ENCODE measurements at places on chromosomes 13 and 19.

- no peak for DNase-seq
Measured at GRCh38 chr13:109747524-109747923, 38.9 kb downstream of the IRS2 start.

DNA sequence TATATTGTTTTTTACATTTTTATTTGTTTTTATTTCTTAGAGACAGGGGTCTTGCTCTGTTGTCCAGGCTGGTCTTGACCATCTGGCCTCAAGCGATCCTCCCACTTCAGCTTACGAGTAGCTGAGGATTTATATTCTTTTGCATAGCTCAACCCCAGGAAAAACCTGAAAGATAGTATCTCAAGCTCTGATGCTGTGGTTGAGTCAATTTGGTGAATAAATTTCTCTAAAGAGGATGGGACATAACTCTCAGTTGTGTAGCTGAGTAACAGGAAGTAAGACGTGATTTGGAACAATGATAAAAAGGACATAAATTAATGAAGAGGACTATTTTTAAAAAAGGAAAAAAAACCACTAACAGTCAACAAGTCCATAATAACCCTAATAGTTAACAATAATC, 79.8 kb upstream of the TNFSF11 start:
- DNase-seq: no peak

DNA sequence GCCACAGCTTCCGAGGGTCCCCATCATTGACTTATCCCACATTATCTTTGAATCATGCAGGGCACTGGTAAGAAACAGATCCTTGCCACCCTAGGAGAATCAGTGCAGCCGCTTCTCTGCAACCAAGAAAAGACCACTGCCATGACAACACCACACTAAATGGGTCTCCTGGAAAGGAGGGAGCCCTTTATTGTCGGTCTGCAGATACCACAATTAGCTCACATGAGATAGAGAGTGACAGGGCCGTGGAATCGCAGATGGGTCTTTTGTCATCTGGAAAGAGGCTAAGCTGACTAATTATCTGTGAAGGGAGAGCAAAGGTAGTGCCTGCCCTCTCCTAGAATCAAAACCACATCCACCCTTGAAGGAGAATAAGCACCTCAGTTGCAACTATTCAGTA, 178.3 kb upstream of the MYO16 start:
- no peak for DNase-seq

GRCh38 chr19:48946463-48947257, 8.0 kb upstream of the BAX start:
- no peak for DNase-seq

DNA sequence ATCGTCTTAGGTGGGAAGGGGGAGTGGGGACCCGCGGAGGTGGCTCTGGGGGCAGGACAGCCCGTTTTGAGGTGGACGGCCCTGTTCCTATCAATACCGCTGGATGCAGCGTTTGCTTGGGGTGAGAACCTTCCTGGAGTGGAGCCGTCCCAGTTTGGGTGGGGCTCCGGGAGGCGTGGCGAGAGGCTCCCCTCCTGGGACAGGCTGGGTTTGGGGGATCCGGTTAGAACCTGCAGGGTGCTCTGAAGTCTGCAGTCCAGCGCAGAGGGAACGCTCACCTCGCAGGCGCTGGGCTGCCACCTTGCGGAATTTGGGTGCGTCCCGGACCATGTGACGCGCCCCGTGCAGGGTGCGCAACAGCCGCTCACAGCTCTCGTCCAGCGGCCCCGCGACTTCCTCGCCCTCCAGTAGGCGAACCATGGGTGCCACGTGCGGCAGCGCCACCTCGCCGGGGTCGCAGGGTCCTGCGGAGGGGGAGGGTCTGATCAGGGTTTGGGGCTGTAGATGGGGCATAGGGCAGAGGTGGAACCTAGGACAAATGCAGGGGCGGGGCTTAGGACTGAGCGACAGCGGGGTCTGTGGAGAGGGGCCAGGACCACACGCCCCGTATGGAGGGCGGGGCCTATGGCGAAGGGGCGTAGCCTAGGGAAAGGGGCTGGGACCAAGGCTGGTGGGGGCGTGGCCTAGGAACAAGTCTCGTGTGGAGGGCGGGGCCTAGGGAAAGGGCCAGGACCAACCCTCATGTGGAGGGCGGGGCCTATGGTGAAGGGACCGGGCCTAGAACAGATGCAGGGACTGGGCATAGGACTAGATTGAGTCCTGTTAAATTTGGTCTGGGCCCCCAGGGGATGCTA, 13.8 kb downstream of the SH2D3A start:
- DNase-seq: peak; percentile 87

DNA sequence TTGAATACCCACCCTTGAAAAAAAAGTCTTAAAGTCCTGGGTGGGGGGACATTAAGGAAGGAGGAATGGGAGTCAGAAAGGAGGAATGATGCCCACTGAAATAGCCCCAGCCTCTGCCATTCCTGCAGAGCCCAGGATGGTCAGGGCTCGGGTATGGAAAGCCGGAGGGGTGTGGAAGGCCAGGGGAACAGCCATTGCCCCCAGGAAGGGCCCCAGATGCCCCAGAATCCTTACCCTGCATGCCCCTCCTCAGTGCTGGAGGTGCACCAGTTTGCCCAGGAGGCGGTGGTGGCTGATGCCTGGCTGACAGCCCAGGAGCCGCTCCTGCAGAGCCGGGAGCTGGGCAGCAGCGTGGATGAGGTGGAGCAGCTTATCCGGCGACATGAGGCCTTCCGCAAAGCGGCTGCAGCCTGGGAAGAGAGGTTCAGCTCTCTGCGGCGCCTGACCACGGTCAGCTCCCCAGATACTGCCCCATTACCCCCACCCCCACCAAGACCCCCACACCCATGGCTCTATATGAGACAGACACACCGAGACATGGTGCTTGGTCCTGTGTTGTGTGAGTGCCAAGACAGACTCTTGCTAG, 10.7 kb upstream of the SHKBP1 start:
- no peak for DNase-seq

DNA sequence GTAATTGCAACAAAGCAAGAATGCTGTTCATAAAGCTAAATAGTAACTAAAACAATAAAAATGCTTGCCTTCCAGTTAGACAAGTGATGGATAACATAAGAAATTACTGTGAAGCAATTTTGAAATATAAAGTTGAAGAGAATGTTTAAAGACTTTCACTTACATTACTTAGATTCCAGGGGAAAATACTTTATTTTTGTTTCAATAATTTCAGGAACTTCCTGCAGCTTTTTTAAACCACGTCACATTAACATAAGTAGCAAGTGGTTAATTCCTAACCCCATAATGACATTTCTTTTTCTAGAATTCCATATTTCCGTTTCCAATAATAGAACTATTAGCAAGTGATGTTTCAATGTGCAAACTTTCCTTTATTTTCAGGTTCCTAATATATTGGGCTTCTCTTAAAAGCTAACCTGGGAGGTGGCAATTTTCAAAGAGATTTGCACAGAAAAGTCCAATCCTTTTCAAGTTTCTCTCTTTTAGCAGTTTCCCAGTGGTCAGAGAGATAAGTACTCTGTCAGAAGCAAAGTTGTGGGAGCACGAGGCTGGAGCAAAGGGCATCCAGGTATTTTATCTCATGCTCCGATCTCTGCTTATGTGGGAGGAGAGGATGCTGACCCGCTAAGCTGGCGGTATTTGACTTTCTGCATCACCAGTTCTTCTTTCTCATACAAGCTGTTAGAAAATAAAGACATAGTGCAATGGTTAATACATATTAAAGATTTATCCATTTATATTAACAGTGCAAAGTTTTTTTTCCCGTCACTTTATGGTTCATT, 1025.3 kb downstream of the EFNB2 start:
- no peak for DNase-seq

DNA sequence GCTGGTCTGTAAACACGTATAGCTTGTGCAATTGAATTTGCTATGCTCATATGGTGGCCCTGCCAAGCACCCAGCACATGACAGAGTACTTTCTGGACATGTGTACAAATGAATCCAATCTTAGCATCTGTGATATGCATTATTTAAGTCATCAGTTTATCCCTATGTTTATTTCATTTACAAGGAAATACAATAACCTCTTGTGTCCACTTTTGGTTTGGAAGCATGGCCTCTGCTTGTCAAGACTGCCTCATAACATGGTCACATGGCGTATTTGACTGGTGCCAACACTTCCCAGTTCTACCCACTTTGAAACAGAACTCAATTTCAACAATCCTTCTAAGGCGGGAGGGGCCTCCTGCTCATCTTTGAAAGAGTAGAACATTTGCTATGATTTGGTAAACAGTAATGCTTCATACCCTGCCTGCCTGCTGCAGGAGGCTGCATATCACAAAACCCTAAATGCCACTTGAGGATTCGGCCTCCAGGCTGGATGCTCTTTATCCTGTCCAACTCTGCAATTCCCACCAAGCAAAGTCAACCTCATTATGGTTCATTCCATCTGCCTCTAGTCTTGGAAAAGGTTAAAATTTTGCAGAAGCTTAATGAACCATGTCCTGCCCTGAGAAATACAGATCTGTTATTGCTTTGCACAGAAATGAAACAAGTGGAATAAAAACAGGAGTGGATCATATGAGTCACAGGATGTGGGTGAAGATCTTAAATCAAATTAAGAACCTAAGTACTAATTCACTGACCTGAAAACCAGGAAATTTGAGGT, 151.3 kb downstream of the CYSLTR2 start:
- no peak for DNase-seq

DNA sequence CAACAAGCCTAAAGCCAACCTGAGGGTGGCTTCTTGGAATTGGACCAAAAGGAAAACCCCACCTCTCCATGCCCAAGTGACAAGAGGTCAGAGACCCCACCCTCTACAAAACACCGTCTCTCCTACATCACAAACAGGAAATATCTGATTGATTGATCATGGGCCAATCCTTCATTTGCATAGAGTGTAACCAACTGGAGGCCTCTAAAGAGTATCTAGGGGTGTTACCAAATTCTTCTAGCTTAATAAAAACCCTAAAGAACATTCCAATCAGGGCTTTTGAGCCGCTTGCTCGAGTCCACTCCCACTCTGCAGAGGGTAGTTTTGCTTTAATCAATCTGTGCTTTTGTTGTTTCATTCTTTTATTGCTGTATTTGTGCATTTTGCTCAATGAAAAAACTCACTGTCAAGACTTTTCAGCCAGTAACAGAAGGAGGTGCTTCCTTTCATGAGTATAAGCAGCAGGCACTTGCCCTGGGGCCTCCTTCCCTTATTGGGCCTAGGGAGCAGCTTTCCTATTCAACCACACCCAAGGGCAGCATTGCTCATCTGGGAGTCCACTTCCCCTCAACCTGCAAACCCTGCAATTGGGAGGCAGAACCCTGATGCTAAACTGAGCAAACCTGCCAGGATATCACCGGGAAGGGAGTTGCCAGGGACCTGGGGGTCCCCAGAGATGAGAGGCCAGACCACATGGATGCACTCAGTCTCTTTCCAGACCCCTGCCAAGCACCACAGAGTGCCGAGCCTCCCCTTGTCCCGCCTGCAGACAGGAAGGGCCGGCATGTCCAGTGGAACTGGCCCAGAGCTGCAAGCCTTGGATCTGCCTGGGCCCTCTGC, 154.3 kb upstream of the VSTM2B start:
- no peak for DNase-seq

GRCh38 chr19:31510635-31511034, 161.4 kb upstream of the TSHZ3 start:
- no peak for DNase-seq

DNA sequence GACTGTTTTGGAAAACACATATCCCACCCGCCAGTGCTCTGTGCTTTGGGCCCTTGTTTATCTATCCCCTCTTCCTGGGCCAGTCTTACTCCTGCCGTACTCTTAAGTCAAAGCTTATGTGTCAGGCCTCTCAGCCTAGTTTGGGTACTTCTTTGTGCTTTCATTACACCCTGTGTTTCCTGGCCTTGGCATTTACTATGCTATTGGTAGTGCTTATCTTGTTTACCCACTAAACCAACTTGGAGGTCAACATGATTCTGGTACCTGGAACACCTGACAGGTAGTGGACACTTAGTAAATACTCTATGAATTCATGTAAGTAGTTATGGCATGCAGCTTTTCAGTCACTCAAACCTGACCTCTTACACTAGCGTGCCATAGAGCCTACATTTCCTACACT, 2.4 kb downstream of the POLR1D start:
- DNase-seq: no peak

GRCh38 chr19:43847246-43847645, 20.1 kb downstream of the ZNF283 start:
- DNase-seq: no peak

DNA sequence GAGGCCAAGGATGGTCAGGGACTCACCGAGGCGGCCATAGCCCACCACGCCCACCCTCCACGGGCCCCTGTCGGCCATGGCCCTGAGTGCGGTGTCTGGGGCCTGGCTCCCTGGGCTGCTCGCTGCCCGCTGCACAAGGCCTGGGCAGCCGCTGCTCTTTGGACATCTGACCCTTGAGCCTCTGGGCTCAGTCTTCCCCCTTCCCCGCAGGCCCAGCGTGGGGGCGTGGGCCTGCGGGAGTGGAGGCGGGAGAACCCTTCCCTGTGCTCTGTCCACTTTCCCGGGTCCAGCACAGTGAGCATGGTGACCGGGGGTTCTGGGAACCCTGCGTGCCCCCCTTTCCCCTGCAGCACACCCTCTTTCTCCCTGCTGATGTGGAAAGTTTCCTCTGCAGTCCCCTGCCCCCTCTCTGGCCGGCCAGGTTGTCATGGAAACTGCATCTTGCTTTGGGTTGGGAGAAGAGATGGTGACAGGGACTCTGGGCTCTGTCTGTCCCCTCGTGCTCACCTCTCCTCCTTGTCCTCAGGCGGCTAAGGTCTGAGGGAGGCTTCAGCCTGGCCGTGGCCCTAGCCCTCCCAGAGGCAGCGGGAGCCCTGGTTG, at the start of gene ASPDH:
Gene ASPDH (minus strand): TSS at position 168 of the 600 bp plus-strand sequence. CDS start 90 bp downstream, at position 78.
- DNase-seq: no peak

GRCh38 chr13:95643936-95644598, 439 bp downstream of the DZIP1 start:
- DNase-seq: no peak

- no peak for DNase-seq
Measured at GRCh38 chr19:1119475-1120217, 15.9 kb downstream of the GPX4 start.

DNA sequence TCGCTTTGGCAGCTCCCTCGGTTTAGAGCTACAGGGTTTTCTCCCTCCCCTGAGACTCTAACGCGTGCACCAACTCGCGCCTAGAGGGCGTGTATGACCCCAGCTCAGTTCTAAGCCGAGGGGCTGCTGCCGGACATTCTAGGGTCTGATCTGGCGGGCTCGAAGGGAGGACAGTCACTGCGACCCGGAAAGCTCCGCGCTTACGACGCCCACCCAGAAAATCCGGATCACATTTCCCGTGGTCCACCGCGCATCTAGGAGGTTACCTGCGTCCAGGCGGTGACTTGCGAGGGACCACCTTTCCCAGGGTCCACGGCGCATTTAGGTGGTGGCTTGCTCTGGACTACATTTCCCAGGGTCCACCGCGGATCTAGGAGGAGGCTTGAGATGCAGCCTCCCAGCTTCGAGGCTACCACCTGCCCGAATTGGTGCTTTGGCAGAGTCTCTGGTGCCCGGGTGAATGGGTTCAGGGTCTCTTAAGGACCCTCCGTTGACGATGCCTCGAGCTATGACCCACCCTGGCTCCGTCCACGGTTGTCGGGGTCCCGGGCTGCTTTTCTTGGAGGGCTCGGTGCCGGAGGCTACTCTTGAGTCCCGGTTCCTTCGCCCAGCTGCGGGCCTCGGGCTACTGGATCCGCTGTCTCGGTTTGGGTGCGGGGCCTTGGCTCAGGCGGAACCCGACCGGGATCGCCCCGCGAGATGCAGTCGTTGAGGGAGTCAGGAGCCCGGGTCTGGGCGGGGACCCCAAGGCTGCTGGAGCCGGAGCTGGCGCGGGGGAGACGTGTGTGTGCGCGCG, 30.5 kb downstream of the ZNF146 start:
- DNase-seq: no peak

- no peak for DNase-seq
Measured at GRCh38 chr13:107185889-107186288, 618.0 kb upstream of the ARGLU1 start.

Measured in suppressor macrophage treated with lipopolysaccharide for 1 hour (primary cell).